ENCODE measurements at places on chromosomes 4 and X. TPM values are rescaled to one million over a fixed set of nuclear protein-coding genes. Genes with fewer than 3 reads are reported as not detected.

The SCML2 gene
- total RNA-seq = 2.1 TPM

The CXCL8 gene
- total RNA-seq = not detected

GRCh38 chr4:141913928-141914327 lies 277.5 kb downstream of the IL15 start:
- no peak for DNase-seq

- no peak for DNase-seq
These were observed 1.1 kb upstream of the CHST7 start for GRCh38 chrX:46572340-46572936.

DNA sequence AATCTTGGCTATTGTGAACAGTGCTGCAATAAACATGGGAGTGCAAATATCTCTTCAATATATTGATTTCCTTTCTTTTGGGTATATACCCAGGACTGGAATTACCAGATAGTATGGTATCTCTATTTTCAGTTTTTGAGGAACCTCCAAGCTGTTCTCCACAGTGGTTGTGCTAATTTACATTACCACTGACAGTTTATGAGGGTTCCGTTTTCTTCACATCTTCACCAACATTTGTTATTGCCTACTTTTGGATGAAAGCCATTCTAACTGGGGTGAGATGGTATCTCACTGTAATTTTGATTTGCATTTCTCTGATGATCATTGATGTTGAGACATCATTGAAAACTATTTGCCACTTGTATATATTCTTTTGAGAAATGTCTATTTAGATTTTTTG lies 79.6 kb upstream of the ZNF827 start:
- DNase-seq = no peak

DNA sequence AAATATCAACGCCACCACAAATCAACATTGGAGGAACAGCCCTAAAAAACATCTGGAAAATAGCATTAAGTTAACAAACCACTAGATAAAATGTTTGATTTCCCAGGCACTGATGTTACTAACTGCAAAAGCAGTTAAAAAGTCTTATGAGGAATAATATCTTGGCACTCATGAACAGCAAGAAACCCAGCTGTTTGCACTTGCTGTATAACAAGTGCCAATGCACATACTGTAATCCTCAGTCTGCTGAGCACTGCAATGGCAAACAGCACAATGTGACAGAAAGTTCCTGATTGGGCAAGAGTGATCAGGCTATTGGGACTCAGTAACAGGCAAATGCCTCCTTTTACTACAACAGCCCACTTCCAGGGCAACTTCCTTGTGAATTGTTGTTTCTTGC lies 20.8 kb upstream of the SEC24B start:
- DNase-seq = no peak

All from sigmoid colon (tissue), 7 donors.